ENCODE measurements at places on chromosomes 3 and 15. TPM values are rescaled to one million over a fixed set of nuclear protein-coding genes. Genes with fewer than 3 reads are reported as not detected.

- DNase-seq = no peak
Observed at GRCh38 chr15:85167568-85167967, 185.9 kb downstream of the PDE8A start.

DNA sequence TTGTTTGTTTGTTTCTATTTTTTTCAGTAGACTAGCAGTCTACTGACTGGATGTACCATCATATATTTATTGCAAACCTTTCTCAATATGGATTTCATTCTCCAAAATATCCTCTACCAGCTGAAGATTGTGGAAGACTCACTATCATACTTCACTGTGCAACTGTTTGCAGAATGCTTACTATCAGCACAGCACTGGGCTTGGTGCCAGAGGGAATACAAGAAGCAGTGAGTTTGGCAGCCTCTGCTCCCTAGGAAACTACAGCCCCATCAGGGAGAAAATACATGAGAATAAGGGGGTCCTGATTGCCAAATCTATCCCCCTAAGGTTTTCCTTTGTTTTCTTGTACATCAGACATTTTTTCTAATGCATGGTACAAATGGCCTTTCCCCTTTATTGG lies 27.5 kb downstream of the AQP9 start:
- DNase-seq = no peak

DNA sequence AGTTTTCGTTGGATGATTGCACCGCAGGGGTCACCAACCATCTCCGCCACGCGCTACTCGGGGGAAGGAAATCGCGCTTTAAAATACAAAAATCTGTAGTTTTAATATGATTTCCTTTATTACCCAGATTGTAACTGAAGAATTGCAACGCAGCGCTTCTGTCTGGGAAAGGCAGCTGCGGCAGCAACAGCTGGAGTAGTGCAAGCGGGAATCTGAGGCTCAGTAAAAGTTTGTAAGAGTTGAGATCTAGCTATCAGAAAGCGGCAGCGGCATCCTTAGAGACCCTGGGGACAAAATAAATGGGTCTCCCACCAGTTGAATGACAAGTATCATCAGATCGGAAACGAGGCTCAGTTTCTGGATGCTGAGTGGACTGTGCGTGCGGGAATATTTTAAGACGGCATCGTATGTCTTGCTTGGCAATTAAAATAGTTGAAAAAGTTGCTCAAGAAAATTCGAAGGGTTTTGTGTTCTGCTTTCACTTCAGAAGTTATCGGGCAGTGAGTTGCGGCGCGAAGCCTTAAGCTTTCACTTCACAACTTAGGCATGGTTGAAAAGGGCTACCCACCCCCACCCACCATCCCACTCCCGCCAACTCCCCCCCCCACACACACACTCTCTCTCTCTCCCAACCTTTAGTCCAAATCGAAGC lies 2.7 kb downstream of the MECOM start:
- peak; percentile 43 for DNase-seq

DNA sequence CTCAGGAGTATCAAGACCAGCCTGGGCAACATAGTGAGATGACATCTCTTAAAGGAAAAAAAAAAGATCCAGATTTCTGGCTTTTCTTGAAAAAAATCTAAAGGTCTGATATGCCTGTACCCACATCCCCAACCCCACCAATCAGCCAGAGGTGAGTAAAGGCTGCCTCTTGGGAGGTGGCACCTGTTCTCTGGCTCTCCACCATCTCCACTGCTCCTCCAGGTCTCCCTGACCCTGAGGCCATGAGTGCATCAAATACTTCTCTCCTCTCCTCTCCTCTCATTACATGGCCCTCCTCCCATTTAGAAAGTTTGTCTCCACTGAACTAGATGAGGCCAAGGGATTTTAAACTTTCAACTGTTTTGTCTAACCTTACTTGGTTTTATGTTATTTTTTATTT lies 5.2 kb downstream of the SIAH2 start:
- DNase-seq = no peak

GRCh38 chr3:161031134-161031533 lies 74.0 kb downstream of the B3GALNT1 start:
- no peak for DNase-seq

DNA sequence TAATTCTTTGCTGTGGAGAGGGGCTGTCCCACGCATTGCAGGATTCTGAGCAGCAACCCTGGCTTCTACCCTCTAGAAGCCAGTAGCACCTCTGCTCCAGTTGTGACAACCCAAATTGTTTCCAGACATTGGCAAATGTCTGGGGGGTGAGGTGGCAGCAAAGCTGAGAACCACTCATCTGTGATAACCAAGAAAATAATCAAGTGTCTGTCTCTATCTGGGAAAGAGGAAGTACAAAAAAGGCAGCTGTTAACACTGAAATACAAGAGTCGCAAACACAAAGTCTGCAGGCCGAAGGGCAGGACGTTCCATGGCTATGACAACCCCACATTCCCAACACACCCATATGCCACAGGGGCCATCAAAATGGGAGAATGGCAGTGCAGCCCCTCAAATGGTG lies 42.2 kb upstream of the GNB5 start:
- DNase-seq = no peak

- DNase-seq = no peak
Observed at GRCh38 chr3:109995377-109995776, 658.0 kb upstream of the DPPA4 start.

DNA sequence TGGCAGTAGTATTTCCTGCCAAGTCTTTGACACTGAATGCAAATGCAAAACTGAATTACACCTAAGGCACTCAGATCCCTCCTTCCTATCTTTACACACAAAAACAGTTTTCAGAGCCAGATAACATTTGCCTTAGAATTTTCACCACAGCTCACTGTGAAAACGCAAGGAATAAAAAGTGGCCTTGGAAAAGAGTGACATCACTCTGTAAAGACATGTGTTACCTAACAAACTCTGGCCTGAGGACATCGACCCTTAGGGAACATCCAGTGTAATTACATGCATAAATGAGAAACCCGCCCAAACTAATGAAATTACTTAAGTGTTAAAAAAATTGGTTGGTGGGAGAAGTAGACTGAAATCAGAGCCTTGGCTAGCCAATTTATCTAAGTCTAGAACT lies 88.9 kb downstream of the PLOD2 start:
- DNase-seq = no peak

GRCh38 chr3:132966374-132966773 lies 71.8 kb upstream of the TMEM108 start:
- no peak for DNase-seq

DNA sequence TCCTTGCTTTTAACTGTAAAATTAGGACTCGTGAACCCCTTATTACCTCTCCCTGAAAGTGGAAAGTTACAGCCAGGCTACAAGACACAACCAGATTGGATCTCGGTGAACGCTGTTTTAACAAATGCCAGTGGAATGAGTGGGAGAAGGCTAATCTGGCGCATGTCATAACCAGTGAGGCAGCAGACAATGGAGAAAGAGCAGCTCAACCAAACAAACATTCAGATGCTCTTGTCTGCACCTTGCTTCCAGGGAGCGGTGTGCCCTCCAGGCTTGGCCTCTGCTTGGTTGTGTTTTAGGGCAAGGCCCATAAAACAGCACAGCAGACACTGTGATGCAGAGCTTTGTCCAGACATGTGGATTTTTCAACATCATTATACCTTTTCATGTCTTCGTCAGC lies 45.9 kb upstream of the ATP1B3 start:
- no peak for DNase-seq

- no peak for DNase-seq
Observed at GRCh38 chr3:116929505-116930222, 220.1 kb downstream of the TUSC7 start.

DNA sequence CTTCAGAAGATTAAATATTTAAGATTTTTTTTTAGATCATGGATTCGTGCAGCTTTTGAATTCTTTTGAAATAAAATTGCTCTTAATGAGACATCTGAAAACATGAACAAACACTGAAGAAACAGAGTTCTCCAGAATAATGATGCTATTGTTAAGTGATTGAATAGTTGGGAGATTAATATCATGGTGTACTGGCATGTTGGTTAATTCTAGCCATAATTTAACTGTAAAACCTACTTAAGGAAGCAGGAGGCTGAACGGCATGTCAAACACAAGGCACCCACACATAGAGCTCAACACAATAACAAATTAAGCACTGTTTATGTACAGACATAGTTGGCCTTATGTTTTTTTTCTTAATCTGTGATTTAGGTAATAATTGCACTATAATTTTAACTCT lies 185.6 kb downstream of the RBMS3 start:
- DNase-seq = no peak

- no peak for DNase-seq
Observed at GRCh38 chr3:153338487-153338886, 176.5 kb downstream of the RAP2B start.

DNA sequence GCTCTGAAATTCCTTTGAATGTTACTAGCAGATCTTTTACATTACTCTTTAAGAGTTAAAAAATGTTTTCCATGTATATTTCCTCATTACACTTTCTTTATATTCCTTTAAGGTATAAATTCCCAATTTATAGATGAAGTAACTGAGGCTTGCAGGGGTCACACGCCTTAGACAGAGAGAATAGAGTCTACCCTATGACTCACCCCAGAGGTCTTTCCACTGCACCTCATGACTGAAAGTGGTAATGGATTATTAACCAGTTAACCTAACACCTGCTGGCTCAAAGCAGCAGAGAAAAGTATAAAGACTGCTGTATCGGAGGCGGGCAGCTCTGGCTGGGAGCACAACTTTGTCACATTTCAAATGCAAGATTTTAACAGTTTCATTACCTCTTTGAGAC lies 37.7 kb downstream of the LDHAL6B start:
- no peak for DNase-seq

- DNase-seq = no peak
Observed at GRCh38 chr15:71333839-71334238, 218.6 kb downstream of the THSD4 start.

GRCh38 chr15:65870889-65871533 lies 1.7 kb downstream of the RAB11A start:
- DNase-seq = no peak

DNA sequence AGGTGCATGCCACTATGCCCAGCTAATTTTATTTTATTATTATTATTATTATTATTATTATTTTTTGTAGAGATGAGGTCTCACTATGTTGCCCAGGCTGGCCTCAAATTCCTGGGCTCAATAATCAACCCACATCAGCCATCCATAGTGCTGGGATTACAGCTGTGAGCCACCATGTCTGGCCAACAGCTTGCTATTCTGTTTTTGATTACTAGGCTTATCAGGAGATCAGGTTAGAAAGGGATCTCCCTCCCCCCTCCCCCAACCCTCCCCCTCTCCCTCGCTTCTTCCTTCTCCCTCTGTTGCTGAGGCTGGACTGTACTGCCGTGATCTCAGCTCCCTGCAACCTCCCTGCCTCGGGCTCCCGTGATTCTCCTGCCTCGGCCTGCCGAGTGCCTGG lies 8.6 kb downstream of the CLN6 start:
- DNase-seq = no peak

DNA sequence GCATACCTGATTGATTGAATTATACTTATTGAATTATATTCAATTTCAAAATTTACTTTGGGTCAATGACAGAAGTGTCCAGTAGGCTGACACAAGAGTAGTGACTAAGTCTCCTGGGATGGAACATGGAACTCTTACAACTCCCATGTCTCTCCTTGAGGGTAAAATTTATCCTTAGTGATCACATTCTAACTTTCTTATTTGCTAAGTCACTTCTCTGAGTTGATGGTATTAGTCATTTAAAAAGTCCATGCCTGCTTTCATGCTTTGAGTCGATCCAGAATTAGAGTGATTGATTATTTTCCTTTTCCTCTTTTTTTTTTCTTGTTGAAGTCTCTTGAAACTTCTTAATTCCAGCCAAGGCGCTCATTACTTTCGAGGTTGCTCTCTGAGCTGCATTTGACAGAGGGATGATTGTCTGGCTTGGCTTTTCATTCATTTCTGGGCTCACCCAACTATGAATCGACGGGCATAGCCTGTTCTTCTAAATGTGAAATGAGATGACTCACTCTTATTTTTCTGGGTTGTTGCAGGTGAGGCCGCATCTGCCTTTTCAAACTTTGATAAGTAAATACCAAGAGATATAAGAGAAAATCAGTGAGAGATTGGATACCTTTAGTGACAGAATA lies 34.9 kb downstream of the LRRC3B start:
- DNase-seq = no peak

DNA sequence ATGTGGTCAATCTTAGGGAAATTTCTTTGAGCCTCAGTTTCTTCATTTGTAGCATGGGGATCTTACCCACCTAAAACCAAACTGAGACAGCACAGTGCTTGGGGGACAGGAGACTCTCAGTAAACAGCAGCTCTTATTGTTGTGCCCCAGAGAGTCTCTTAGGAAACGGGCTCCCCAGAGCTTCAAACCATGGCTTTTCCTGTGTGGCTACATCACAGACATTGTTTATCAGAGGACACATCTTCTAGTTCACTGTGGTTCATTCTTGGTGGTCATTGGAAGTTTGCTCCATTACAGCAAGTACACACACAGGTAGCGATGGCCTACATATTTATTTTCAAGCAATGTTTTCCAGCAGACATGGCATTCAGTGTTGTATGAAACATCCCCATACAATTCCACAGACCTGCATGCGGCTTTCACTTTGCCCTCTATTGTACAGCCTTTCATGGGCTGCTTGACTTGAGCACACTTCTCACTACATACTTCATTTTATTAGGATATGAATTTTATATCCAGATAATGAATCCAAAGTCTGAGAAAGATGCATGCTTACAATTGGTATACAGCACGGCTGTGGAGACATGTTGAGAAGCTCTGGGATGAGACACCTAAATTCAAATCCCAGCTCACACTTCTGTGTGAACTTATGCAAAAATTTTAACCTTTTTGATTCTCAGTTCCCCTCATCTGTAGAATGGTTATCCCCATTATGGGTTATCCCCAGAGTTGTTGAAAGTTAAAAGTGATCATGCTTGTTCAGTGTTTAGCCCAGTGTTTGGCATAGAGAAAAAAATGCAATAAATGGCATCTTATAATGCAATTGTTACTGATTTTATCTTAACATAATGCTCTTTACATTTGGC lies 84.8 kb upstream of the ICE2 start:
- DNase-seq = no peak

The TMEM212 gene
- not detected for polyA plus RNA-seq

The MYD88 gene
- polyA plus RNA-seq = 28.0 TPM

The ASB14 gene
- polyA plus RNA-seq = 0.77 TPM

The VGLL4 gene
- 122 TPM for polyA plus RNA-seq

The APEH gene
- 145 TPM for polyA plus RNA-seq

The TEX55 gene
- polyA plus RNA-seq = not detected

The SLC38A3 gene
- 5.0 TPM for polyA plus RNA-seq

The ARPIN gene
- 29.2 TPM for polyA plus RNA-seq

The EFHB gene
- 5.5 TPM for polyA plus RNA-seq

The NR2F2 gene
- 428 TPM for polyA plus RNA-seq

The DUOX1 gene
- polyA plus RNA-seq = 2.9 TPM

The TRPM1 gene
- 0.53 TPM for polyA plus RNA-seq

The GUCA1C gene
- 0.24 TPM for polyA plus RNA-seq

The ACY1 gene
- polyA plus RNA-seq = 123 TPM

The FANCD2OS gene
- 0.51 TPM for polyA plus RNA-seq

The CCDC50 gene
- 68.3 TPM for polyA plus RNA-seq

The UROC1 gene
- 0.08 TPM for polyA plus RNA-seq

The BCL2A1 gene
- 0.22 TPM for polyA plus RNA-seq

The PLCD1 gene
- 22.7 TPM for polyA plus RNA-seq

The GPR27 gene
- polyA plus RNA-seq = 9.2 TPM

The DPPA2 gene
- 1.2 TPM for polyA plus RNA-seq

Measured in right renal pelvis (tissue), 4 donors.